Cerebellum (tissue), 4 donors: ENCODE measurements at places on chromosomes 5 and 9. TPM values are rescaled to one million over a fixed set of nuclear protein-coding genes. Genes with fewer than 3 reads are reported as not detected.

The IARS1 gene
- total RNA-seq, result 135 TPM

The CBY3 gene
- total RNA-seq, result 0.64 TPM

The OR1N2 gene
- not detected for total RNA-seq

The C1QTNF3 gene
- 52.7 TPM for total RNA-seq

The LCP2 gene
- 3.6 TPM for total RNA-seq

The CDX1 gene
- not detected for total RNA-seq

The NPR2 gene
- total RNA-seq, result 16.2 TPM

The LCN15 gene
- total RNA-seq, result not detected

The NRARP gene
- 4.4 TPM for total RNA-seq

The LMX1B gene
- 0.64 TPM for total RNA-seq

The INSYN2B gene
- total RNA-seq, result 7.5 TPM

The SNCAIP gene
- total RNA-seq, result 70.7 TPM

The IL5 gene
- not detected for total RNA-seq

The GLRA1 gene
- 3.6 TPM for total RNA-seq

The SPINK13 gene
- total RNA-seq, result not detected

The ZFP37 gene
- total RNA-seq, result 17.3 TPM

The PSD2 gene
- 16.7 TPM for total RNA-seq

The KLF9 gene
- 2.8 TPM for total RNA-seq

The SPOCK1 gene
- total RNA-seq, result 40.5 TPM

The ORM2 gene
- not detected for total RNA-seq

The PCDHB9 gene
- 8.0 TPM for total RNA-seq

The F2RL1 gene
- total RNA-seq, result 1.2 TPM

The PCDHGC5 gene
- total RNA-seq, result 16.4 TPM
